Lower lobe of right lung (tissue), 2 donors: ENCODE measurements at places on chromosomes 7 and 10.

- DNase-seq, result no peak
Measured at GRCh38 chr7:115227473-115228235, 305.8 kb downstream of the MDFIC start.

DNA sequence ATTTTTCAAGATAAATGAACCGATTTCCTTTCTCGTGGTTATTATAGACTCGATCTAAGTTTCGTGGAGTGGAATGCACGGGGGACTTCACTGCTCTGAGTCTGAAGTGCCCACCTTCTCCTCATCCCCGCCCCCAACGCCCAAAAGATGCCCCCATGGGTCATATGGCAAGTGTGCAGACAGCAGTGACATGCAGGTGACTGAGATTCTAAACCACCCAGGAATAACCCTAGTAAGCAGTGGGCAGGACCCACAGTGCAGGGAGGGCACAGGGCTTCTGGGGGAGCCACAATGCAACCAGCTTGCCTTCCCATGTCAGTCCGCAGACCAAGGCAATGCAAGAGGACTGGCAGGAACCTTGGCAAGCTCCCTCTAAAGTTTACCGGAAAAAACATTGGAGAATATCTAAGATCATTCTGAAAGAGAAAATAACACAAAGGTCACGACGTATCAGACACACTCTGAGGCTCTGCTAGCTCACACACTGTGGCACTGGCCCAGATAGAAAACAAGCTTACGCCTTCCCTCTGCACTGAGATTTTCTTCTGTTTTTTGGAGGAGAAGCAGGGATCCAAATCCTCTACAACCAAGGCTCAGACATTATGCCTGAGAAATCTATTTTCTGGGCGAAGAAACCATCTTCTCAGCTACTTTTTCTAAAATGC lies 239.6 kb downstream of the MAD1L1 start:
- DNase-seq, result no peak

DNA sequence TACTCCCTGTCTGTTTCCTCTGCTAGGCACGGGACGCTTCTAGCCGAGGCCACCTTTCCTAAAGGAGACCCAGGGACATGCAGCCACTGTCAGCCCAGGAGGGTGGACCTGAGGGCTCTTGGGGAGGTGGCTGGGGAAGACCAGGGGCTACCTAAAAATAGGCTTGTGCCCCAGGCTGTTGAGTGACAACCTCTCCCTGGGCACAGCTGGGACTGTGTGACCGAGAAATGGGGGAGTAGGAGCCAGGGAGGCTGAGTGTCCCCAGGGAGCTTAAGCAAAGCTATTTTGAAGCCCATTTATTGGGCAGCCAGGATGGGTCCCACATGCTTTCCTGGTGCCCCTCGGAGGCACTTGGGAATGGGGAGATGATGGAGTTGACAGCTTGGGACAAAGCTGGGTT lies 63.8 kb downstream of the CALML3 start:
- peak; percentile 12 for DNase-seq

DNA sequence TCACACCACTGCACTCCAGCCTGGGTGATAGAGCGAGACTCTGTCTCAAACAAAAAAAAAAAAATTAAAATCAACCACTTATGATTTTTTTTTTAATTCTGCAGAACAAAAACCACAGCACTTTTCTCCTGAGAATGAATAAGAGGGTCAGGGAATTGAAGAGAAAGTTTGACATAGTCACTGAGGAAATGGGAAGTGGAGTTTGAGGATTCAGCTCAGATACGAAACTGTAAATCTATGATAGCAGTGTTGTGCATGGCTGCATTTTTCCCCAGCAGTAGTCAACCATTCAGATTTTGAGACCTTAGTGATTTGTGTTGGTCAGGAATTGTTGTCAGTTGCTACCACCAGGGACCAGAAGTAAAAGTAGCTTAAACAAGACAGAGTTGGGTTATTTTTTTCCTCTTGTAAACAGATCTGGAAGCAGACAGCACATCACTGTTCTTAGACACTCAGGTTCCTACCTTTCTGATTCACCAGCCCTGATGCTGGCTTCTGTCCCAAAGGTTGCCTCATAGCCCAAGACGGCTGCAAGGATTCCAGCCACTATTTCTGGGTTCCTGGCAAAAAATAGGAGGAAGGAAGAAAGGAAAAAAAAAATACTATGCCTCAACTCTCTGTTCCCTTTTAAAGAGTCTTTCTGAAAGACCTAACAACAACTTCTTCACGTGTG lies 20.1 kb downstream of the PILRA start:
- DNase-seq, result no peak

- no peak for DNase-seq
Measured at GRCh38 chr7:33946094-33946699, 40.9 kb downstream of the BMPER start.

GRCh38 chr10:28754930-28755718 lies 77.8 kb downstream of the BAMBI start:
- no peak for DNase-seq

- no peak for DNase-seq
Measured at GRCh38 chr7:1085910-1086421, 1.9 kb upstream of the GPER1 start.

DNA sequence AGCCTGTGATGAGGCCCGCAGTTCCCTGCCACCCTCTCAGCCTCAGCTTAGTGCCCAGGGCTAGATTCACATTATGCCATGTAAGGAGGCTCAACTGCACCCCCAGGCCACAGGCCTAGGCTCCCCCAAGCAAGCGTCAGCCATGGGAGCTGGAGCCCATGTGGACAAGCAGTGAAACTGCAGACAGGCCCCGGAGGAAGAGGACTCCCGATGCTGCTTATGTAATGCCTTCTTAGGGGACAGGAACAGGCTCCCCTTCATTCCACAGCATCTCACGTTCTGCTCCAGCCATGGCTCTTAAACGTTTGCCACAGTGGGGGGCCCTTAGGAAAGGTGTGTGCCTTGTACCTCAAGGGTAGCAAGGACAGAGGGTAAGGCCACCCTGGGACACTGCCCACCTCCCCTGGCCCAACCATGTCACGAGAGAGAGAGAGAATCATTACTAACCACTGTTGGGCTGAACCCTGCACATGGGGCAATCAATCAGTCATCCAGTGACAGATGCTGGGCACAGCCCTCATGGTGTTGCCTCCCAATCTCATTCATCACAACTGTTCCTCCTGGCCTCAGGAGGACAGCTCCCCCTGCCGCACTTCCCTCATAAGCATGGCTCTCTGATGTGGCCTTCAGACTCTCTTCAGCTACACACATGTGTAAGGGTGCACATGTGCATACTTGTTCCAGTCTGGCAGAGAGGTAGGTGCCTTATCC lies 263.0 kb downstream of the GRID1 start:
- no peak for DNase-seq

DNA sequence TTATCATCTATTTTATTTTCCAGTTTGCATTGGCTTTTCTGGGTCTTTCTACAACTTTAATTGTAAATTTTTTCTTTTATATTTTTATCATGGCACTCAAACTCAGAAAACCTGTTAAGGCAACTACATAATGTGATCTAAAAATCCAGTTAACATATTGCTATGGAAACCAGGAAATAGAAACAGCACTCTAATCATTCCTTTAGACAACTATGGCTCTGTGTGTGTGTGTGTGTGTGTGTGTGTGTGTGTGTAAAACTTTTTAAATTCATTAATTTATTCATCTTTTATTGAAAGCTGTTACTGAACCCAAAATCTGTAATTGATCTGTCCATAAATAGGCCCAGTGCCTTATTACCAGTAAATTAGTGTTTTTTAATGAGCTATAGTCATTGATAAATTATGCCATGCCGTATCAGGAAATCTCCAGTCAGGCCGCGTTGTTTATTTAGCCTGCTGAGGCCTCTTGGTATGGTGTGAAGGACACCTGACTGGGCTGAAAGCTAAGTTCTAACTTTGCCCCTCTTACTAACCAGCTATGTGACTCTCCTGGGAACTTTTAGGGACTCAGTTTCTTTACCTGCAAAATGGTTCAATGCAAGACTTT lies 1.5 kb upstream of the MET start:
- DNase-seq, result no peak

DNA sequence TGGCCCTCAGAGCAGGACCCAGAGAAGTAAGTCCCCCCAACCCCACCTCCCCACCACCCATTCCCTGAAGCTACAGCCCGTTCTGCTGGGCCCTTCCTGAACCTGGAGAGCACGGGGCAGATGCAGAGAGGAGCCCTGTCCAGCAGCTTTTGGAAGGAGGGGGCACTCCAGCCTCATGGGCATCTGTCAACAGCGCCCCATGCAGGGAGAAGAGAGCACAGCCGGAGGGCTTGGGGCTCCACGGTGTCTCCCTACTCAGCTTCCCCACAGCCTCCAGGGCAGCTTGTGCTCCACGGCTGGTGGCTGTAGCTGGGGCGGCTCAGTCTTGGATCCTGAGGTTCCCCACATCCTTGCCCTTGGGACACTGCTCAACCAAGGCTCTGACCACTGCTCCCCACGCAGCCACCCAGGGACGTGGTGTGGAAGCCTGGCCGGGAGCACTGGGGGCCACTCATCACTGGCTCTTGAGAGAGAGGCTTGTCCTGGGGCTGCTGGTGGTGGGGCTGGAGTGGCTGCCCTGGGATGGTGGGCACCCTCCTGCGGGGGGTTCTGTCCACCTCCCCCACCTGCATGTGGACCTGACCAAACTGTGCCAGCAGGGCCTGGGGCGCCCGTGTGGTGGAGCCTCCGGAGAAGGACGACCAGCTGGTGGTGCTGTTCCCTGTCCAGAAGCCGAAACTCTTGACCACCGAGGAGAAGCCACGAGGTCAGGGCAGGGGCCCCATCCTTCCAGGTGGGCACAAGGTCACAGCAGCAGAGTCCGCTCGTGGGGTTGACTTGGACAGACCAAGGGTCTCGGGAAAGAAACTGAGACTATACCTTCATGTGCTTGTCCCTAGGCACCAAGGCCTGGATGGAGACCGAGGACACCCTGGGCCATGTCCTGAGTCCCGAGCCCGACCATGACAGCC lies 4.5 kb downstream of the PRAP1 start:
- DNase-seq, result peak; percentile 44

- DNase-seq, result no peak
Measured at GRCh38 chr10:75619635-75620034, 188.2 kb downstream of the LRMDA start.
